ENCODE measurements at places on chromosomes 16 and 17.

GRCh38 chr17:38908676-38909181 is 16.7 kb upstream of the LASP1NB start:
- DNase-seq: no peak

- no peak for DNase-seq
Observed at GRCh38 chr17:16007439-16007838, 7.8 kb downstream of the TTC19 start.

DNA sequence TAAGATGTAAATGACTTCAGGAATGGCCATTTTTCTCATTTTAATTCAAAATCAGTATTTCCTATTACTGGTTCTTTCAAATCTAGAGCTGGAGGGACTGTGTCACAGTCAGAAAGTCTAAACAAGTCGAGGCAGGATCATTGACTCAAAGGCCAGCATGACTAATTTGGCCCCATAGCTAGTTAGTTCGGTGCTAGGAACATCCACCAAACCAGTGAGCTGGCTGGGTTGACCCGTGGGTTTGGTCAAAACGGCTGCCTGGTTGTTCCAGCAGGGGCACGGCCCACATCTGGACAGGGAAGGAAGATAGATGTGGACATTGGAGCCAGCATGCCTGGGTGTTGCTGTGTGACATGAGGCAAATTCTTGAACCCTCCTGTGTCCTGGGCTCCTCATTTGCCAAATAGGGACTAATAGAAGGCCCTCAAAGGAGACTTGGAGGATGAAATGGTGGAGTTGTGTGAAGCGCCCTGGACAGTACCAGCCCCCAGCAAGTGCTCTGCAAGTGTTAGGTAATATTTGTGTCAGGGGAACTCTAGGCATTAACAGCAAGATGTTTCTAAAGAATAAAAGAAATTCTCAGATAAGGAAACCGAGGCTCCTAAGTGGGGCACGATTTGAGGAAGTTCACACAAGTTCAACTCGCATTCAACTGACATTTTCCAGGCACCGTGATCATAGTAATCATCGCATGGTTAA is 46.2 kb downstream of the MEOX1 start:
- no peak for DNase-seq

DNA sequence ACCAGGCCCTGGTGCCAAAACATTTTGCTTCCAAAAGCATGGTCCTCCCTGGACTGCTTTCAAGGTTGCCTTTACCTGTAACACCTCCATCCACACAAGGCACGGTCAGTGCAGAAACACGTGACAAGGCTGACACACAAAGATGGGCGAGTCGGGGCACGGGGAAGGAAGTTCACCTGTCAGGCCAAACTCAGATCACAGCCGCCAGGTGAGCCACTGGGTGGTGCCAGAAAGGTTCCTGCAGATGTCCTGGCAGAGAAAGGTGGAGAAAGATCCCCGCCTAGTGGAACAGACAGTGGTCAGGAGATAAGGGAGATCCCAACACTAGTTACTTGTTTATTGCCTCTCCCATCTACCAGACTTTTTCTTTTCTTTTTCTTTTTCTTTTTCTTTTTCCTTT is 155.3 kb downstream of the AIPL1 start:
- no peak for DNase-seq

GRCh38 chr17:15334266-15334665 is 7.1 kb downstream of the TEKT3 start:
- DNase-seq: no peak

DNA sequence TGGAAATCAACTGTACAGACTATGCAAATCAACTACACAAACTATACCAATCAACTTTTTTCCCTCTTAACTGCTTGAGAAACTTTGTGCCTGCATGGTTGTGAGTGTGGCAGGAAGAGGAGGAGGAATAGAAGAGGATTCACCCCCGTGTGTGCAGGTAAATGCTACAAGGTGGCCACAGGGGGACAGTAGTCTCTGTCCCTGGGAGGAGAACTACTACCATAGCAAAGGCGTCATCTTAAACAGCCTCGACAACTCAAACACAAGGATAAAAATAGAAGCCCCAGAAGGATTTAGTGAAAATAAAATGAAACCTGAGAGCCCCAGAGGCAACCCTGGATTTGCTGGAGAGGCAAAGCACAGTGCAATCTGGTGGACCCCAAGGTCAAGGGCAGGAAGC is 199.5 kb upstream of the DYNLRB2 start:
- no peak for DNase-seq

DNA sequence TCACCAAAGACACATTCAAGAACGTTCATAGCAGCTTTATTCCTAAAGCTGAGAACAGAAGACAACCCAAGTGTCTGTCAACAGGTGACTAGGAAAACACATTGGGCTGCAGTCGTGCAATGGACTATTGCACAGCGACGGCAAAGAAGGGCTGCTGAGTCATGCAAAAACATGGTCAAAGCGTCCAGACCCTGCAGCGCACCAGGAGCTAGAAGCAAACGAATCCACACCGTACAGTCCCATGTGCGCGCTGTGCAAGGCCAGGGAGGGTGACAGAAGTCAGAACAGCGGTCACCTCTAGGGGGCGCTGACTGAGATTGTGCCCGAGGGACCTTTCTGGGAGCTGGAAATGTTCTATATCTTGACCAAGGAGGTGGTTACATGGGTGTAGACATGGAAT is 266.4 kb downstream of the MAF start:
- DNase-seq: no peak

DNA sequence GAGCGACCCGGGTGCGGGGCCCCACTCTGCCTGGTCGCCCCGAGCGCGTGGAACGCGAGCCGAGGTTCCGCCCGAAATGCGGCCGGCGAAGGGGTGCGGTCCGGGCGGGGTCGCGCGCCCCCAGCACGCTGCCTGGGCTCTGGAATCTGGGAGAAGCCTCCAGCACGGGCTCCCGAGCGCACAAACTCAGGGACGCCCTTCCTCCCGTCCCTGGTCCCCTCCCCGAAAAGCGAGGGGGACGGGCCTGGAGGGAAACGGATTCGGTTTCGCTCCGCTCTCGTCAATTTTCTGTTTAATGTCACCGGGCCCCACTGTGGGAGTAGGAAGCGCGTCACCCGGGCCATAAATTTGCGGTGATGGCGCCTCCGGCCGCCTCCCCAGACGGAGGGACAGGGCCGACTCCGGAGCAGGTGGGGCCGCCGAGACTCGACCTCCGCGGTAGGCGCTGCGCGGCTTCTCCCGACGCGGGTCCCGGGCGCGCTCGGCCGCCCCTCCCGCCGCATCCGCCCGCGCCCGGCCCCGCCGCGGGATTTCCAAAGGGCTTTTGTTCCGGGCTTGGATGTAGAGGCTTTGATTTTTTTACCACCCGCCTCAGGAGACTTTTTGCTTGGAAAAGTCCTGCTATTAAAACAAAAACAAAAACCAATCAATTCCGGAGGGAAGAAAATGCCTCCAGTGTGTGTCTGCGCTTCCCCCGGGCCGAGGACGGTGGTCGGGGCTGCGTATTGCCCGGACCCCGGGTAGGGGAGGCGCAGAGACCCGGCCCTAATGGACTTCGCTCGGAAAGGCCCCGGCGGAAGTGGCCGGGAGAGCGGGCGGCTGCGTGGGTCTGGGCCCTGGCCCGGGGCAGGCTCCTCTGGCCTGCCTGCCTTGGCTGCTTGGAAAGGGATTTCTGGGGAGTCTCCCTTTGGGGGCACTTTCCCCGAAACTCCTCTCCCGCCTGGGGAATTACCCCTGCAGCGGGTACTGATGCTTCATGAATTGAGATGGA is 7.9 kb upstream of the BAHCC1 start:
- DNase-seq: no peak

DNA sequence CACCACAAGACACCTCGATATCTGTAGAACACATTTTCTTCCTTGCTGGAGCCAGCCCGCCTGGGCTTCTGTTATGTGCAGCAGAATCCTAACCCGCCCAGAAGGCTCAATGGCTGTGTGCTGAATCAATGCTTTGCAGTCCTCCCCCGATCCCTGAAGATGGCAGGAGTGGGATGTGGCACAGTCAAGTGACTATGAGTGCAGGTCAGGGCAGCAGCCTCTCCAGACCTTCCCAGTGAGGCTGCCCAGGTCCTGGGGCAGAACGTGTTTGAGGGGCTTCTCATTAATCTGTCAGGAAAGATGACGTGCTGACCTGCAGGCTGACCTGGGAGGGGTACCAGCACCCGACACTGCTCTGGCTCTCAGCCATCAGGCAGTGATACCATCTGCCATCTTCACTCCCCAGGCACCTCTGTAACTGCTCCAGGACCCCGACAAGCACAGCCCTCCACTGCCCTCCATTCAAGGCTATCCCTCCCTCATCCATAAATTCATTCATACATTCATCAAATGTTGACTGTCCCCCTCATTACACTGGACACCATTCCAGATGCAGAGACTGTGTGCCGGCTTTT is 35.2 kb downstream of the LRRC75A start:
- no peak for DNase-seq

- DNase-seq: no peak
Observed at GRCh38 chr16:56635441-56635967, 3.0 kb upstream of the MT1A start.

- DNase-seq: no peak
Observed at GRCh38 chr17:80287806-80288567, 27.3 kb downstream of the RNF213 start.

- no peak for DNase-seq
Observed at GRCh38 chr17:77423589-77424451, 283.1 kb downstream of the SEC14L1 start.

- peak; percentile 45 for DNase-seq
Observed at GRCh38 chr17:8275421-8276290, 12.8 kb upstream of the RANGRF start.

GRCh38 chr16:48310908-48311641 is 63.7 kb upstream of the ABCC11 start:
- no peak for DNase-seq

GRCh38 chr17:66695098-66695497 is 139.8 kb upstream of the CACNG5 start:
- no peak for DNase-seq

DNA sequence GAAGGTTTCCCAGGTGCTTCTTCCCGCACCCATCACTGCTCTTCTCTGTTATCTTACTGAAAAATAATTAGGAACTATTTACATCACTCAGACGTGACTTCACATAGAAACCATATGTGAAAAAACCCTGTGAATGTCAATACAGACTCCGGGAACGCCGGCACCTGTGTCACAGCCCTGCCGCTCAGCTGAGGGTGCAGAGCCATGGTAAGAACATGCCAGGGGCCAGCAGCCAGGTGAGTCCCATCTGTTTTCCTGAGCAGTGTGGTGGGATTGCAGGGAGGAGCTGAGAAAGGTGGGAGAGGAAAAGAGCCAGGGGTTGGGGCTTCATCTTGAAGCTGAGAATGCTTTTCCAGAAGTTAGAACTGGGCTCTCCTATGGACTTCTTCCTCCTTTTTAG is 13.7 kb downstream of the FOXF1 start:
- DNase-seq: no peak

DNA sequence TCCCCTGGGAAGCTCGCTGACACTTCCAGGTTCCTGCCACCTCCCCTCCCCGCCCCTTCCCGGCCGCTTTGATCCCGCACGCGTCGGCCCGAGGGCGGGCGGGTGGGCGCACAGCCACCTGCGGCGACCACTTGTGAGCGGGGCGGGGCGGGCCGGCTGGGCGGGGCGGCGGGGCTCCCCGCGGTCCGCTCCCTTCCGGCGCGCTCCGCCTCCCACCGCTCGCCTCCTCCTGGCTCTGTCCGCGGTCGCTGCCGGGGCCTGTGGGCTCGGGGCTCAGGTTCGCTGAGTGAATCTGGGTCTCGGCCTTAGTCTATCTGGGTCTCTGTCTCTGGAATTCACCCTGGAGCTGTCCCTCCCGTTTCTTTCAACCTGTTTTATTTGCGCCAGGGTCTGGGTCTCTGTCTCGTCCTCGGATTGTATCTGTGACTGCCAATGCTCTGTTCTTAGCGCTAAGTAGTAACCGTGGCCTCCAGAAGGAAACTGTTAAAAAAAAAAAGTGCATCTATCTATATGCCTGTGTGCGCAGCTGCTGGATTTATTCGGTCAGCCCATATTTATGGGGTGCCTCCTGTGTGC is 2.7 kb upstream of the HES7 start:
- peak; percentile 65 for DNase-seq

- no peak for DNase-seq
Observed at GRCh38 chr16:89324056-89325010, 106.8 kb downstream of the ZNF778 start.

DNA sequence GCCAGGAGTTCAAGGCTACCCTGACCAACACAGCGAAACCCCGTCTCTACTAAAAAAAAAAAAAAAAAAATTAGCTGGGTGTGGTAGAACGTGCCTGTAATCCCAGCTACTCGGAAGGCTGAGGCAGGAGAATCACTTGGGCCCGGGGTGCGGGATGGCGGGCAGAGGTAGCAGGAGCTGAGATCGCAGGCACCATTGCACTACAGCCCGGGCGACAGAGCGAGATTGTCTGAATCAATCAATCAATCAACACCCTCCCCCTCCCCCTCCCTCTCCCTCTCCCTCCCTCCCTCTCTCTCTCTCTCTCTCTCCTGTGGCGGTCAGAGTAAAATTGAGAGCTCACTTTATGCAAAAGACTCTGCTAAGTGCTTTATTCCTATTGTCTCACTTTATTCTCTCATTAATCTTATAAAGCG is 1.2 kb downstream of the HSDL1 start:
- no peak for DNase-seq

DNA sequence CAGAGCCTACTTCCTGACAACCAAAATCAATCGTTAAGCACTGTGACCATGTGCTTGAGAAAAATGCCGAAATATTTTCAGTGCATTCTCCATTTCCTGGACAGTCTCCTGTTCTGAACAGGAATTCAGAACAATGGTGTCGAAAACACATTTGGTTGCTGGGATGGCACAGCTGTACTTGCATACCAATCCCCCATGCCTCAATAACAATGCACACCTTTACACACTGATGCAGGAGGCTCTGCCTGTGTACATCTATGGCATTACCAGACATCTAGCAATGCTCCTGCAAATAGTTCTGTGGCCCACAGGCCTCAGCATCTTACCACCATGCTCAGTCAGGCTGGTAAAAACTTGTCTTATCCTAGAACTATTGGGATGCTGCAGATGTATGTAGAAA is 6.2 kb downstream of the CHTF8 start:
- DNase-seq: no peak

DNA sequence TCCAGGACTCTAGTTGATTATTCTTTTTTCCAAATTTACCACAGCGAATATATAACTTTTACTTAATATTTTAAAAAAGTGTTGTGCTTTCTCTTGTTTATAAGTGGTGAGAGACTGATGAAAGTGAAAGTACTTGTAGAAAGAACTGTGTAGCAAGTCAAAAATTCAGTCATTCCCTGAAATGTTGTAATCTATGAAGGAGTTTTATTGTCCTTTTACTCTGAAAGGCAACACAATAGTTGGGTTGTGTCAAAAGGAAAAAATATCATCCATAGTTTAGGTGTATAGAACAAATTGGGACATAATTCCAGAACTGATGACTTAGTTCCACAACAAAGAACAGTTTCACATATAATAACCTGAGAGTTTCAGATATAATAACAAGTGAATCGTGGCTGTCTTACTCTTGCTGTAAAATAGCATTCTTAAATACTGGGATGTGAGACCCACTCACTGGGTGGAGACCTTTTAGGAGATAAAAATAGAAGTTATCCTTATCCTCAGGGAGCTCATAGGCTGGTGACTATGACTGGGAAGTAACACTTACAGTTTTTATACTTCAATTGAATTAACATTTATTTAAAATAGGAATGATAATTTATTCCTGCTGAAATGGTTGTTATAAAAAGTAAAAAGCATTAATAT is 20.6 kb downstream of the CYB5B start:
- no peak for DNase-seq

Measured in SK-N-DZ (cell line).